ENCODE measurements at places on chromosomes 11 and 22.

DNA sequence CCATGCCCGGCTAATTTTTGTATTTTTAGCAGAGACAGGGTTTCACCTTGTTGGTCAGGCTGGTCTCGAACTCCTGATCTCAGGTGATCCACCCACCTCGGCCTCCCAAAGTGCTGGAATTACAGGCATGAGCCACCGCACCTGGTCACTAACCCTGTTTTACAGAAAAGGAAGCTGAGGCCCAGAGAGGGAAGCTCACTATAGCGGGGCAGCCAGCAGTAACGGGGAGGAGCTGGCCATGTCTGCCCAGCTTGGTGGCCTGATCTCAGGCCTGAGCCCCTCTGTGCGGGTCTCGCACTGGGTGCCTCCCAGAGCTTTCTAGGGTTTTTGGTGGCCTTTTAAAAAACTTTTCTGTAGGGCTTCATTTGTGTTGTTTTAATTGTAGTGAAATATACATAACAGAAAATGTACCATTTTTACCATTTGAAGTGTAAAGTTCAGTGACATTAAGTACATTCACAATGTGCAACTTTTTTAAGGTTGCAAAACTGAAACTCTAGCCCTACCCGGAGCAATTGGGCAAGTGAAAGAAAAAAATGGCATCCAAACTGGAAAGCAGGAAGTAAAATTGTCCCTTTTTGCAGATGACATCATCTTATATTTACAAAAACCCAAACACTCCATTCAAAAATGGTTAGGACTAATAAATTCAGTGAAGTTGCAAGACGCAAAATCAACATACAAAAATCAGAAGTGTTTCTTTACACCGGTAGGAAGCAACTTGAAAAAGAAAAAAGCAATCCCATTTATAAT is 14.5 kb upstream of the CYTH4 start:
- no peak for DNase-seq

- no peak for DNase-seq
These were observed 34.4 kb downstream of the ME3 start for GRCh38 chr11:86637988-86638387.

- no peak for DNase-seq
These were observed 37.3 kb downstream of the PARVG start for GRCh38 chr22:44218071-44218470.

GRCh38 chr11:63839508-63840355 is 822 bp downstream of the MARK2 start:
- DNase-seq: no peak

- peak; percentile 3 for DNase-seq
These were observed 49.7 kb downstream of the TRIOBP start for GRCh38 chr22:37746366-37747079.

- no peak for DNase-seq
These were observed 68.3 kb downstream of the SPECC1L start for GRCh38 chr22:24338726-24339451.

GRCh38 chr11:72111300-72112142 is 974 bp downstream of the ANAPC15 start:
- no peak for DNase-seq

DNA sequence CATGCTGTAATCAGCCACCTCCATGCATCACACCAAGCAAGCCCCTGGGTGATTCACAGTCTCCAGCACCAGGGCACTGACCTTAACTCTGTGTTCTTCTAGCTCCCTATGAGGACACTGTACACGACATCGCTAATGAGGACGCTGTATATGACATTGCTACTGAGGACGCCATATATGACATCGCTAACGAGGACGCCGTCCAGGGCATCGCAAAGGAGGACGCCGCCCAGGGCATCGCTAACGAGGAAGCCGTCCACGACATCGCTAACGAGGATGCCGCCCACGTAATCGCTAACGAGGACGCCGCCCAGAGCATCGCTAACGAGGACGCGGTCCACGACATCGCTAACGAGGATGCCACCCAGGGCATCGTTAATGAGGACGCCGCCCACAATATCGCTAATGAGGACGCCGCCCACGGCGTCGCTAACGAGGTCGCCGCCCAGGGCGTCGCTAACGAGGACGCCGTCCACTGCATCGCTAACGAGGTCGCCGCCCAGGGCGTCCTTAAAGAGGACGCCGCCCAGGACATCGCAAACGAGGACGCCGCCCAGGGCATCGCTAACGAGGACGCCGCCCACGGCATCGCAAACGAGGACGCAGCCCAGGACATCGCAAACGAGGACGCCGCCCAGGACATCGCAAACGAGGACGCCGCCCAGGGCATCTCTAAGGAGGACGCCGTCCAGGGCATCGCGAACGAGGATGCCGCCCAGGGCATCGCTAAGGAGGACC is 34.5 kb upstream of the DGCR6L start:
- DNase-seq: no peak

DNA sequence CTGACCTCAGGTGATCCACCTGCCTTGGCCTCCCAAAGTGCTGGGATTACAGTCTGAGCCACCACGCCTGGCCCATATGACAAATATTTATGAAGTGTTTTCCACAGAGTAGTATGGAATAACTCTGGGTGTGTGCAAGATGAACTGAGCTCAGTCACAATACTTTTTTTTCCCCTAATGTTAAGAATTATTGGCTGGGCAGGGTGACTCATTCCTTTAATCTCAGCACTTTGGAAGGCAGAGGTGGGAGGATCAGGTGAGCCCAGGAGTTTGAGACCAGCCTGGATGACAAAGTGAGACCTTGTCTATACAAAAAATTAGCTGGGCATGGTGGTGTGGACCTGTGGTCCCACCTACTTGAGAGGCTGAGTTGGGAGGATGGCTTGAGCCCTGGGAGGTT is 6.4 kb downstream of the PTPRJ start:
- no peak for DNase-seq

DNA sequence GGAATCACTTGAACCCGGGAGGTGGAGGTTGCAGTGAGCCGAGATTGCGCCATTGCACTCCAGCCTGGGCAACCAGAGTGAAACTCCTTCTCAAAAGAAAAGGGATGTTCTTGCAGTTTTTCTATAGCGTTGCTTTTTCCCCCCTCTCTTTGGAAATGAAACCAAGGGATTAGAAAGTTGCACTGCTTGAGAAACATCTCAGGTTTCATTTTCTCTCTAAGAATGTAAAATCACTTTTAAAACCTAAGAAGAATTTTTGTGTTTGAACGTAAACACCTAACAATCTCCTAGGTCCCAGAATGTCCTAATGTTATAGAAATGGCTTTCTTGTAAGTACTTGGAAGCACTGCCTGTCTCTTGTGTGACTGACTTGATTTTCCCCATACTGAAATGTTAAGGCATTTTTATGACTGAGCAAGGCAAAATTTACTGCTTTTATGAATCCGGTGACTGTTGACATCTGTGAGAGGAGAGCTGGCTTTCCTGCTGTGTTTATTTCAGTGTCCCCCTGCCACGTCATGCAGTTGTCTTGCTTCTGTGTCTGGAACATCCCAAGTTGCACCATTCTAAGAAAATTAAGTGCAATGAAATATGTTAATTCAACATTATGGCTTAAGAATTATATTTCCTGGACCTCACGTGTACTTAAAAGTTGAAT is 37.7 kb downstream of the NF2 start:
- DNase-seq: no peak

DNA sequence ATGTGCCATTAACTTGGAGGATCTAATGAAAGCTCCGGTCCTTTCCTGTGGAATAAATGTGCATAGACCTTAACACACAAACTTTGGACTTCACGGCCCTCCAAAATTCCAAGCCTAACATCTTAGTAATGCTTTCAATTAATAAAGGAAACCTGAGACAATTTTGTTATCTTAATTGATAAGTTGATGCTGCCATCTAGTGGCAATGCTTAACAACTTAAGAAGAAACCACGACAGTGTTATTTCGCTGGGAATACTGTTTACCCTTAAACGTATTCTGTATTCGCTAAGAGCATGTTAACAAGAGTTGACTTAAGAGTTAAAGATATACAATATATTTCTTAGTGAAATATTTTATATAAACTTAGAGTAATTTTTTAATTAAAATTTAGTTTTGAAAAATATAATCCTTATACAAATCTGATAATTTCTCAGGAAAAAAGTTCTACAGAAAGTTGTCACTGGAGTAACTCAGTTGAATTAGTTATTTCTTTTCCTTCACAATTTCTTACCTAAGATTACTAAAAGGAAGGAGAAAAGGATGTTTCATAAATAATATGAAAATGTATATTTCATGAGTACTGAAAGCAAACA is 35.0 kb upstream of the OR9G4 start:
- no peak for DNase-seq

DNA sequence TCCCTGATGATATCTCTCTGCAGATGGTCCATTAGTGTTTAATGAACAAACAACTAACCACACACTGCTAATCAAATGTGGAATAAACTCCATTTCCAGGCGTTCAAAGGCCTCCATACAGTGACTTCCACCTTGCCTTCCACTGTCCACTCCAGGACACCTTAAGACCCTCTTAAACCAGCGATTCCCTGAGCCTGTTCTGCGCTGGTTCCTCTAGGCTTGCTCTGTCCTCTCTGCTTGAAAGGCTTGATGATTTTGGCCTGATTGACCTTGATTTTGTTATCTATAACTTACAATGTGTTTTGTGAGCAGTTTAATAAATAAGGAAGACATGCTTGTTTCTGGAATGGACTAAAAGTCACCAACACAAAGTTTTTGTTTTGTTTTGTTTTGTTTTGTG is 12.0 kb downstream of the OVCH2 start:
- DNase-seq: no peak

GRCh38 chr11:45683271-45684058 is 18.0 kb upstream of the CHST1 start:
- DNase-seq: no peak

GRCh38 chr11:126456783-126457542 is 101.5 kb downstream of the ST3GAL4 start:
- DNase-seq: no peak

- DNase-seq: no peak
These were observed 634.3 kb downstream of the OPCML start for GRCh38 chr11:132898021-132898420.

- DNase-seq: no peak
These were observed 135.8 kb downstream of the TRIM44 start for GRCh38 chr11:35798423-35798822.

DNA sequence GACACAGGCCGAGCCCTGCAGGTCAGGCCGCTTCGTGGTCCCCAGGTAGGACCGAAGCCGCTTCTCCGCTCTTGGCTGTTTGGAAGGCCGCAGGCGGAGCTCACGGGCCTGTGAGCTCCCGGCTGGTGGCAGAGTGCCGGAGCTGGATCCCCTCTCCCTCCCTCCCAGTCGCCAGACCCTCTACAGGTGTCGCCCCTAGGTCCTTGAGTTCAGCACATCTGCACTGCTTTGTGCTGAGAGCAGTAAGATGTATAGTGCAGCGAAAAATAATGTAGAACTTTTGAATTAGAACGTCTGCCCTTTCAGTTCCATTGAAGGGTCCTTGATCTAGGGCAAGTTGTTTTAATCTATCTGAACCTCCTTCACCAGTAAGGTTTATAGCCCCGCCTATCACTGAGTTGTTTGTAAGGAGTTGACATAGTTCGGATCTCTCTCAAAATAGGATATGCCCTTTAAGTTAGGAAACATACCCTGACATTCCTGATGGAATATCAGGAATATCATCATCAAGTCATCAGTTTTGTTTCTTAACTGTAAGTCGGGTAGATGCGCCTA is 419 bp downstream of the ANKRD49 start:
- DNase-seq: no peak

DNA sequence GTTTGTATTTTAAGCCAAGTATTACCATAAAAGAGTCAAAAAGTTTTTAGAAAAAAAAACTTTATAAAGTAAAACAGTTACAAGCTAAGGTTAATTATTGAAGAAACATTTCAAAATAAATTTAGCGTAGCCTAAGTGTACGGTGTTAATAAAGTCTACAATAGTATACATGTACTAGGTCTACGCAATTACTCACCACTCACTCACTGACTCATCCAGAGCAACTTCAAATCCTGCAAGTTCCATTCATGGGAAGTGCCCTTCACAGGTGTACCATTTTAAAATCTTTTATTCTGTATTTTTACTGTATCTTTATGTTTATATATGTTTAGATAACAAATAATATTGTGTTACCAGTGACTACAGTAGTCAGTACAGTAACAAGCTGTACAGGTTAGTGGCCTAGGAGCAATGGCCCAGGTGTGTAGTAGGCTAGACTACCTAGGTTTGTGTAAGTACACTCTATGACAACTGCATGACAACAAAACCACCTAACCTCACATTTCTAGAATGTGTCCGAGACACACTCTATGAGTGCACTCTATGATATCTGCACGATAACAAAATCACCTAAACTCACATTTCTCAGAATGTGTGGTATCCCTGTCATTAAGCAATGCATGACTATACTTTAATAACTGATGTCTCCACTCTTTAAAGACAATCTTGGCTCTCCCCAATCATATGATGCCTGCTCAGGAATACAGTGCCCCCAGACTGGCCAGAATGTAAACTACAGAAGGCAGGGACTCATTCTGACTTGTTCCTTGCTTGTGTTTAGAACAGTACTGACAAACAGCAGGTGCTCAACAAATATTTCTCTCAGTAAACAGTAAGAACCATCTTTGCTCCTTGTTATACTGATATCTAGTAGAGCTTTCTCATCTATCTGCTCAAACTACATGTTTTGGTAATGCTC is 21.2 kb downstream of the KMT5B start:
- DNase-seq: no peak

DNA sequence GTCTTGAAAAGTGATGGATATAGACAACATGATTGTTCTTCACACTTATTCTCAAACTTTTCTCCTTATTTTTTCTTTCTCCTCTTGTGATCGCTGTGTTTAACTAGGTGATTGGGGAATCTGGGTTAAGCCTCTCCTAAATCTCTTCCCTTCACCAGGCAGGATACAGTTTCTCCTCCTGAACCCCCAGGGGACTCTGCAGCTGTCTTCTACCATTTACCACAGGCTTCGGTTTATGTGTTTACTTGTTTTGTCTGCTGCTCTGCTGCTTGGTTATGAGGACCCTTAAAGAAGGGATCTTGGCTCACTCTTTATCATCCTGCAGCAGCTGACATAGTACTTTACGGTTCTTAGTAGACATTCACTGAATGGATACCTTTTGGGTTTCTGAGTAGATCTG is 124.2 kb downstream of the NCAM1 start:
- no peak for DNase-seq

DNA sequence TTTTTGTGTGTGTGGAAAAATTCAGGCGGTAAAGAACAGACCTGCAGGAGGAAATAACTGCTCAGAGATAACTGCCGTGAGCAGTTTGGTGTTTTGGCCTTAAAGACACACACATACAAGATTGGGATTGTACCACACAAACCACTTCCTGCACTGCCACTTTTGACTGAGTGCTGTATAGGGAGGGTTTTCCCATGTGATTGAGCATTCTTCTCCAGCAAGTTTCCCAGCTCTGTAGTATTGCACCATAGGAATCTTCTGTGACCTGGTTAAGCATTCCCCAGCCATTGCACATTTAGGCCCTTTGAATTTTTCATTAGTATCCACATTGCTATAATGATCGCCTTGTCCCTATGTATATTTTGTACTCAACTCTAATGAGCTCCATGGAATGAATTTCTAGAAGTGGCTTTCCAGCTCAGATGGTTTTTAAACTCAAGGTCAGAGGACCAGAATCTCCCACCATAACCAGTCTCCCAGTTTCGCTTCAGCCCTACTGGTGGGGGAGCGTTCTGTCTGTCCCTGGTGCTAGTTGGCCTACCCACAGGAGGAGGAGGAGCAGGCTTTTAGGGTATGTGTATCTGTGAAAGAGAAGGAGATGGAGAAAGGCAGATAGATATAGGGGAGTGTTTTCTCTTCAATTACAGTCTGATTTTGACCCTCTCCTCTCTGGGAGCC is 9.3 kb downstream of the CD82 start:
- peak; percentile 91 for DNase-seq

All from T-helper 2 cell (primary cell).